ENCODE measurements at places on chromosomes 12 and 14.

DNA sequence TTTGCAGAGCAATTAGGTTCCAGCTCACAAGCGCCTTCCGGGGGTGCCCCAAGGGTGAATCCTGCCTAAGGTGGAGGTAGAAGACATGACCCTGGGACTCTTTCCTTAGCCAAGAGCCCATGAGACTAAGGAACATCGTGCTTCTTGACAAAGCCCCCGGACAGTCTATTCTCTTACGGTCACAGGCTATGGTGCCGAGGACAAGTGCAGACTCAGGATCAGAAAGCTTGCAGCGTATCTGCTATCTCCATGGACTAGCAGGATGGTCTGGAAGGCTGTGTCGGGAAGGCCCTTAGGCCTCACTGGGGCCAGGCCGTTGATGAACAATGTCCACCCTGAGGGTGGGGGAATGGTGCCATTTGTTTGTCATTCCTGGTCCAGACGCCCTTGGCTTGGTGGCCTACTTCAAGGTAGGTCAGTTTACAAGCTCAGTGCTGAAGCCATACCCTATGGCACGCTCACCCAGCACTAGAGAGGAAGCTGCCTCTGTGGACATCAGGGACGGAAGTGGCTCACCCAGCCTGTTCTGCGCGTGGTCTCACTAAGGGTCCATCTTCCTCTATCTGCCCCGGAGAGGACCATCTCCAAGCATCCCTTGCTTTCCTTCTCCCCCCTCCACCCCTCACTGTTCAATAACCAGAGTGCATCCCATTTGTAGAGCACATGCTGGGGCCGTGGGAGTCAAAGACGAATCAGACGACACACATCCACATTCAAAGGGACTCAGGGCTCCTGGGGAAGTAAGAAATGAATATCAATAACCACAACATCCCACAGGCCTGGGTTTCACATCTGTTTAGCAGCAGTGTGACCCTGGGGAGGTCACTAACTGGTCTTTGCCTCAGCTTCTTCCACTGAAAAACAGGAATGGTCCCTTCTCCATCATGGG lies 45.0 kb upstream of the IQSEC3 start:
- DNase-seq = no peak

- no peak for DNase-seq
These were observed 9.4 kb downstream of the EMG1 start for GRCh38 chr12:6980075-6980474.

GRCh38 chr14:98752660-98753059 lies 519.3 kb downstream of the BCL11B start:
- DNase-seq = no peak

DNA sequence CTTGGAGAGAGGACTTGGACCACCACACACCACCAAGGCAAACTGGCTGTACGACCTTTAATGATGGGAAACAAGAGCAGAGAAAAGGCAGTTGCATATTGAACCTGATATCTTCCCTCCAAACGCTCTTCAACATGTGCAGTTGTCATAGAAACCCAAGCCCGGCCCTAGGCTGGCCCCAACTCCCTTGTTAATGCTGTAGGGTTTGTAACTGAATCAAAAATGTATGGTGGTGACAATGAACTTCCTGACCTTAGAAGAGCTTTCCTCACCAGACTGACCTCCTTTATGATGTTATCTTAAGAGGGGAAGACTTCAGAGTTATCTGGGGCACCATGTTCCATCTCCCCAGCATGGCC lies 12.3 kb downstream of the APOLD1 start:
- DNase-seq = no peak

DNA sequence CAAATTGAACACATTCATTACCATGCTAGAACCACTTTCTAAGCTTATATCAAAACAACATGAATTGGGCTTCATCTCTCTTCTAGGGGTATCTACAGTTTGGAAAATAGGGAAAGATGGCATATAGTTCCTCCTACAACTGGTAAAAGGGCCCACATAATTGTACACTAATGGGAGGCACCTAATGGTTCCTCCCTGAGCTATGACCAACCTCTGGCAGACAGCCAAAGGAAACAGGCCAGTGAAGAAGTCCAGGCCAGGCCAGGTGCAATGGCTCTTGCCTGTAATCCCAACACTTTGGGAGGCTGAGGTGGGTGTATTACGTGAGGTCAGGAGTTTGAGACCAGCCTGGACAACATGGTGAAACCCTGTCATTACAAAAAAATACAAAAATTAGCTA lies 23.2 kb upstream of the APOF start:
- DNase-seq = no peak

DNA sequence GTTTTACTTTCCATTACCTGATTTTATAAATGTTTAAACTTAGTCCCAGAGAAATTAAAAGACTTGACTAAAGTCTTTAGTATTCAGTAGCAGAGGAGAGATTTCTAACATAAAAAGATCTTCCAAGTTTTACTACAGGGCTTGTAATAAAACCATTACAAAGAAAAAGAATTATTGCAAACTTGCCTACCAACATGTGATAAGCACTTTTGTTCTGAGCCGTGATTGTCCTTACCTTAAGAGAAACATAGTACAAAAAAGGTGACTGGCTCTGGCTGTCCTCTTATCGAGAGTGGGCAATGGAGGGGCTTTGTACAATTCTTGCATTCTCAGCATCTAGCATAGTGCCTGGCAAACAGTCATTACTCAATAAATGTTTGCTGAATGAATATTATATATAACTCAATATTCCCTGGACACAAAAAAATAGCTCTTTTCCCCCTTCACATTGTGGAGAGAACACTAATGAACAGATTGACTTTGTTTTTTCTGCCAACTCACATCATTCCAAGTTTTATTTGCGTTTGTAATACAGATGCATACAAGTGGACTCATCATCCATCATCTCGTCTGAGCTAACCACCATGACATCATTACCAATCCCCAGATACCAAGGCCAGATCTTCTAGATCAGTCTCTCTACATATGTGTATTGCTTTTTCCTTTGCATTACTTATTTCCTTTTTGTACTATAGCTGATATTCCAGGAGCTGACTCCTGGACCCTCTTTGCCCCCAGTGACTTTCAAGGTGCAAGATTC lies 192.8 kb upstream of the EEA1 start:
- no peak for DNase-seq

DNA sequence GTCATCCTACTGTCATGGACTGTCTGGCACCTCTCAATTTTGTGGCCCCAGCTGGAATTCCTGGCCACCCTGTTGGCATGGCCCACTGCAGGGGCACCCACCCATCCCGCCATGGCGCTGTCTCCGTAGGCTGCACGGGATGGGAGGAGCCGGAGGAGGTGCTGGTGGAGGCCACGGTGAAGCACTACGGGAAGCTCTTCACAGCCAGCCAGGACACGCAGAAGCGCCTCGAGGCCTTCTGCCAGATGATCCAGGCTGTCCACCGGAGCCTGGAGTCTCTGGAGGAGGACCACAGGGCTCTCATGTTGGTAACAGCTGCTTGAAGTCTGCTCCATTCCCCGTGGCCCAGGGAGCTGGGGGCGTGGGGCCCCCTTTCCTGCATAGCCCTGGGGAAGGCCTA lies 3.9 kb downstream of the CCDC197 start:
- no peak for DNase-seq
